Foreskin melanocyte (primary cell): ENCODE measurements at places on chromosomes 6 and 20.

DNA sequence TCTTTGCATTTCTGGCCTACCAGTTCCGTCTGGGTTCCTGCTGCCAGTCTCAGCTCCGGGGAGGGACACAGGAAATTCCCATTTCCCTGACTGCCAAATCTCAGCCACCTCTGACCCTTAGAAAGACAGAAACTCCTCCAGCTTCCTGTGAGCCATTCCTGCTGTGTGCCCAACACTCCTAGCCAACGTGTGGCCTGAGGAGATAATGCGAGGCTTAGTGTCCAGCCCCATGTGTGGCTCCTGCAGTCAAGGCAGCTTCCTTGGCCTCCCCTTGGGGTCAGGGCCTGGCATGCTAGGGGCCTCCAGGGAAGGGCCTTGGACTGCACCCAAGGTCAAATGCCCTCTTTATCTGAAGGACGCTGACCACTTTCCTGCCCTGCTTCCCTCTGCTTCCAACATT is 45.1 kb downstream of the MAFB start:
- DNase-seq: no peak

DNA sequence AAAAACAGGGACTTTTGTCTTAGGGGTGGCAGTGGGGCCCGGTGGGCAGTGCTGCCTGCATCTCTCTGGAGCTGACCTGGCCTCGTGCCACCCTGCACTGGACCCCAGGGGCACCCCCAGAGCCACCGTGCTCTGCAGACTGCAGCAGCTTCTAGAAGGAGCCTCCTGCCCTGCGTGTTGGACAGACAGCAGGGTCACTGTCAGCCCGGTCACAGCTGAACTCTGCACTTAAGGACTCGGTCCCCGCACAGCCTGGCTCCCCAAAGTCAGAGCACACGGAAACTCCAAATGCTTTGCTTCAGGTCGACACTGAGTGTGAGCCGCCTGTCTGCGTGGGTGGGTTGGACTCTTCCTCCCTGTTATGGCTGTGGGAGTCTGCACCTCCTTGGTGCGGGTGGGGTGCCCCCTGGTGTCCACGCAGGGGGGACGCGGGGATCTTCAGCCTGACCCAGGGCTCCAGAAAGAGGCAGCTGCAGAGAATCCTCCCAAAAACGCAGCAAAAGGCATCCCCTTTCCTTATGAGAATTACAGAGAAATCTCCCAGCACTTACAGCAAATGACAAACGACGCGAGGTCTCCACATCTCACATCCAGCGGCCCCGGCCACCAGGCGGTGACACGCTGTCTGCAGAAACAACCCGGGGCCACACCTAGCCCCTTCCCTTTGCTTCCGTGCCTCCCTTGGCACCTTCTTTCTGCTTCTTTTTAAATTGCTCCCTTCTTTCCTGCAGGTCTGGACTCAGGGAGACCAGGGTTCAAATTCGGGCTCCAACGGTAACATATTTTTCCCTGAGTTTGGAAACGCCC is 36.3 kb upstream of the DACT2 start:
- peak; percentile 4 for DNase-seq

GRCh38 chr20:20277894-20278335 is 90.0 kb upstream of the INSM1 start:
- no peak for DNase-seq

- no peak for DNase-seq
Measured at GRCh38 chr6:106804346-106805335, 169.9 kb downstream of the CD24 start.

DNA sequence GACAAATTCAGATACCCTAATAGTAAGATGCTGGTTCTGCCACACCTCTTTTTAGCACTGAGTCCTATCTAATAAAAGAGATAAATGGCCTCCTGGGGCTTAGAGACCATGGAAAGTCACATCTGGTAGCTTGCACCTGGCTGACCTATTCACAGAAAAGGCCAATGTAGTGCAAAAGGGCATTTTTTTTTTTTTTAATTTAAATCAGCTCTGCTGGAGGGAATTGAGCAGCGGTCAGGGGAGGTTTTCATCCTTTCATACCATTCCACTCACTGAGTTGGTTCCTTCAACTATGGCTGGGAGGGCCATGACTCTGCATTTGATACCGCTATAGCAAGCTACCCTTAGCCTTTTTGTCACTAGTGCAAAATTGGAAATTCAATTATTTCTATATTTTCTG is 20.1 kb upstream of the HS3ST5 start:
- DNase-seq: no peak

DNA sequence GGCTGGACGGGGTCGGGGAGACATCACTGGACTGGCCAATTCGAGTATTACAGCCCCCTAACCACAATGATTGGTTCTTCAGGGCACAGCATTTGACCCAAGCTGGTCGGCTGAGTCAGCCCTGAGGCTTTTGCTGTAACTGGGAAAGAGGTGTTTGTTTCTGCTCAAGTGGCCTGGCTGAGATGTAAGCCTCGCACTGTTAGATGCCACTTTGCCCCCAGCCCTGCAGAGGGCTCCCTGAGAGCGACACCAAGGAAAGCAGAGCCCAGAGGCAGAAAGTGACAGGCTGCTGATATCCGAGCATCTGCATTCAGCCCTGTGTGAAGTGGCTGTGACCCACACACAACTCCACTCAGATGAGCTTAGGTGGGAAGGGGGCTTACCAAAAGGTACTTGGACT is 19.4 kb downstream of the ERGIC3 start:
- peak; percentile 19 for DNase-seq

DNA sequence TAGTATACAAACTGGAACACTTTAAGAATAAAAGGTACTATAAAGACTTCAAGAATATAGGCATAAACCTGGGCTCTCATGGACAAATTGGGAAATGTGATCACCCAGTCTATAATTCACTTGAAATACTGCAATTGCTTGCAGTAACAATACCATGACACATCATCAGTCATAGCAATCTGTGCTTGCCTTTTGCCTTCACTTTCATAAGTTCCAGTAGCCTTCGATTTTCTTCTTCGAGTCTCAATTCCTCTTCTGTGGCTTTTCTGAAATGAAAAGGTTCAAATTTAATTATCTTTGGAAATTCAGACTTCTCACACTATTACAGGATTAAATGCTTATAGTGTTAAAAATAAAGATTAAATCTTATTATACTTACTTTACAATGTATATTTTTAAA is 96.3 kb upstream of the ZBTB24 start:
- DNase-seq: no peak

DNA sequence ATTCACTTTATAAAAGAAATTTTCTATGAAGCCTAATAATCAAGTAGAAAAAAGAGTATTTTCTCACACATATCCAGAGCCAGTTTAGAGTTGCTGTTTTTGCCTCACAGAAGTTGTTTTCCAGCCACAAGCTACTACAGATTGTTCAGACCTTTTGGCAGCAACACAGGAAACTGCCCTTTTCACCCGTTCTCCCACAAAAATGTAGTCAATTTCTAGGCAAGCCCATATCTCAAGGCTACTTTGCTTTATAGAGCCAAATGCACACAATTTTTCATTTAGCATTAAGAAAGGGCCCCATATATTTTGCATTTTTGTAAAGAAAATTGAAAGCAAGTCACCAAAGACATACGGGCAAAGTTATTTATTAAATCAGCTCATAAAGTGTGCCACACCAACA is 49.5 kb downstream of the EPB41L2 start:
- DNase-seq: peak; percentile 52

- no peak for DNase-seq
Measured at GRCh38 chr20:37270576-37271420, 9.2 kb upstream of the GHRH start.

DNA sequence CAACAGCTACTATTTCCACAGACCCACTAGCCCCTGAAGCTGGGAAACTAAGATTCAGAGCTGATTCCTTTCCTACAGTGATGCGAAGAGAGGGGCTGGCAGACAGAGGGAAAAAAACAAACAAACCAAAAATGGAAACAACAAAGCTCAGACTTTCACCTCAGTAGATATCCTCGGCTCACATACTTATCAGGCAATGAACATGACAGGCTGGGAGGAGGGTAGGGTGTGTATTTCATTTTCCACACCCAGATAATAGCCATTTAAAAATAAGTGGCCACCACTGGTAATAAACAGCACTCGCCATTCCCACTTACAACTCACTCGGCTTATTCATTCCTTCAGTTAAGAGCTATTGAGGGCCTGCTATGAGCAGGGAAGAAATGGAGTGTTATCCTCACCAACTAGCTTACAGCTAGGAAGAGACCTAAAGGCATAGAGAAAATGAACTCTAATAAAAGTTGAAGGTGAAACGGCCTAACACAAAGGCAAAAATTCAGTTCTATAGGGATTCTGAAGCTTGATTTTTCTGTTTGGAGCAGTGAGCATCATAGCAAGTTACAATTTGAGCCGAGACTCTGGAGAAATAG is 32.0 kb upstream of the SPTLC3 start:
- DNase-seq: no peak

DNA sequence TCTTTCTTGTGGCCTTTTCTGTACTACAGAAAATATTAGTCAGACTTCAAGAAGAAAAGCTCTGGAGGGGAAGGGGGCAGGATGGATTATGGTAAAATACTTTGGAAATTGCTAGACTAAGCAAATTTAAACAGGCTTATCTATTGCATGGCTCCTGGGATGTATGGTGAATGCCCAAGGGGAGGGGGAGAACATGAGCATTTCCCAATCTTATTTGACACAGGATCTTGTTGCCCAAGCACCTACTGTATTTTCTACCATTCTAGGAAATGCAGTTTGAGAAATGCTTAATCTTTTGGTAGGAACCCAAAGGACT is 86.1 kb upstream of the LAMP5 start:
- DNase-seq: no peak

GRCh38 chr6:37822851-37823682 is 3.5 kb downstream of the ZFAND3 start:
- no peak for DNase-seq

DNA sequence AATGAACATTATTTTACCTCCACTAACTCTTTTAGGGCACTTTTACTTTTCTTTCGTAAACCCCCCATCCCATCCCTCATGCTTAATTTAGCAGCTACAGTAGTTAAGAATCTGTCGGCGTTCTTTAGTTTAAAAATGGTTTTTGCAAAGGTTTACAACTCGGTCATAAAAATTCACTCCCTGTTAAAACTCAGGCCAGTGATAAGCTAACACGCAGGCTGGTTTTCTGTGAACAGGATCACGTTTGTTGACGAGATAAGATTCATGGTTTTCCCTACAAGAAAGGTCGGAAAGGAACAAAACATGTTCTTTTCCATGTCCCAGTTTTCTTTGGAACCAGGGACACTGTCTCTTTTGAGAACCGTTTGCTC is 101.1 kb downstream of the TOX2 start:
- DNase-seq: no peak

GRCh38 chr6:64724091-64724490 is 982.9 kb downstream of the EYS start:
- DNase-seq: no peak

DNA sequence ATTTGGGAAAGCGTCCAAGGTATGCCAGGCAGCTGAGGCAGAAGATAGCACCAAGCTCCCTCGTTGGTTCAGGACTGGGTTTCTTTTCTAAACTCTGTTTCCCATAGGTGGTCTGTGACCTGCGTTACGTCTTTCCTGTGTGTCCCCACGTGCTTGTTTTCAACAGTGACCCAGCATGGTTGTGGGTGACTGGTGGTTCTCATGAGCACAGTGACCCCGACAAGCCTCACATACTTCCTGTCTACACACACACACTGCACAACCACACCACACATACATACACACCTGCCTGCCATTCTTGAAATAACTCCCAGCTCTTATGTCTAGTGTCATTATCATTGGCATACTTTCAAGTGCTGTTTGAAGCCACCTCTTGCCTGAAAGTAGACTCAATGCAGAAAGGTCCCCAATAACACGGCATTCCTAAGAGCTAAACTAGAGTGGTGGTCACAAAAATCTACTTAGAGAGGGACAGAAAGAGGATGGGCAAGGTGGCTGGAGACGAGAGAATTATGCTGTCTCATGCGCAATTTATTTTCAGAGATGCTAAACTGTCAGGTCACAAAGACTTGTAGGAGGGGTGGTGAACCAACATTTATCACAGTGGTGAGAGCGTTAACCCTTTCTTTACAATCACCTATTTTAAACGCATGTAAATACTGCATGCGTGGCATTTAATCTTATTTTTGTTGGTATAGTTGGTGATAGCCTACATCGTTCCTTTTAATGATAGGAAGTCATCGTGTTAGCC is 66.7 kb downstream of the GCNT2 start:
- no peak for DNase-seq

DNA sequence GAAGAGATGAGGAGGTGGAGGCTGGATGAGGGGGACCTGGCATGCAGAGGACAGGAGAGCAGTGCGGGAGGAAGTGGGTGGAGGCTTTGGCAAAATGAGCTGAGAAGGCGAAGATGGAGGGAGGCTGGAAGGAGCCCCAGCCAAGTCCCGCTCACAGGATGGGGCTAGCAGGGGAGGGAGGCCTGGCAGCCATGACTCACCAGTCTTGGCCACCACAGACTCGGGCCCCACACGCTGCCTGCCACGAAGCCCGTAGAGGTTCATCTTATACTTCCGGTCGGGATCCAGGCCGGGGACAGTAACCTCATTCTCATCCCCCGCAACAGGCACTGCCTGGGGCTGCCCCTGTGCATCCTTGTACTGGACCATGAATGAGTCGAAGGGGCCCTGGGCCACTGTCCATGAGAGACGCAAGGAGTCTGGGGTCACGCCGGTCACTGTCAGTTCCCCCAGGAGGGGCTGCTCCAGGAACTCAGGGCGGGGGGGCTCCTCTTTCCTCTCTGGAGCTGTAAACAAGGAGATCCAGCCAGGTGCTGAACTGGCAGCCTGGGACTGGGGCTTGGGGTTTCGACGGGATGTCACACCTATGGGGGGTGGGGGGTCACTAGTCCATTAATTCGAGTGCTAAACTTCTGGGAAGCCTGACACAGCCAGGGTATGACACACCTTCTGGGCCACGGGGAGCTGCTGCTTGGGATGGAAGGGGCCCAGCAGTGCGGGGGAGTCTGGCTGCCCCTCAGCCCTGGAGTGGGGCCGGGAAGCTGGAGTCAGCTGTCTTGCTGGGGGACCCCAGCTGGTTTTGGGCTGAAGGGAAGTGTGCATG is 27.8 kb downstream of the TNXB start:
- peak; percentile 80 for DNase-seq

DNA sequence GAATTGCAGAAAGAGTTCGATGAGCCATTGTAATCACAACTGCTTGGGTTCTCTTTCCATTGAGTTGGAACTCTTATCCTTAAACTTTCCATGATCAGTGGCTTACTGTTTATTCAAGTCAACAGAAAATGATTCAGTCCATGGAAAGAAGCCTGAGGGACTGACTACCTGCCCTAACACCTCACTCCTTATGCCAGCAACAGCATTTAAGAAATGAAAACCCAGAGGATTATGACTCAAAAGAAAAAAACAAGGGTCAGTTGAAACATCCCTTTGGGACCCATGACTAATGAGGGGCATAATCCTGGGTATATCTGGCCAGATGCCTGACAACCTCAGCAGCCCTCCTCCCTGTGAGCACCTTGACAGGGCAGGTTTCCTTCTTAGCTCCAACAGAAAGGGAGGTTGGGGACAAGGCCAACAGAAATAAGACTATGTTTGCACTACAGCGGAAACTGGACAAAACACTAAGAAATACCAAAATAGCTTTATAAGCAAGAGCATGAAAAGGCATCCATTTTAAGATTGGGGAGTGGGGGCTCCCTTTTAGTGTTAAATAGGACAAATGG is 106.7 kb downstream of the MAP3K5 start:
- DNase-seq: no peak

GRCh38 chr20:18683839-18684238 is 96.0 kb downstream of the DTD1 start:
- no peak for DNase-seq

- DNase-seq: no peak
Measured at GRCh38 chr20:58765780-58766179, 73.2 kb downstream of the NPEPL1 start.
